Stimulated activated CD4-positive, alpha-beta T cell treated with anti-CD3 and anti-CD28 coated beads, Interleukin-4, amount 100 ng/mL, for 48 hours (primary cell): ENCODE measurements at places on chromosomes 16 and 17.

DNA sequence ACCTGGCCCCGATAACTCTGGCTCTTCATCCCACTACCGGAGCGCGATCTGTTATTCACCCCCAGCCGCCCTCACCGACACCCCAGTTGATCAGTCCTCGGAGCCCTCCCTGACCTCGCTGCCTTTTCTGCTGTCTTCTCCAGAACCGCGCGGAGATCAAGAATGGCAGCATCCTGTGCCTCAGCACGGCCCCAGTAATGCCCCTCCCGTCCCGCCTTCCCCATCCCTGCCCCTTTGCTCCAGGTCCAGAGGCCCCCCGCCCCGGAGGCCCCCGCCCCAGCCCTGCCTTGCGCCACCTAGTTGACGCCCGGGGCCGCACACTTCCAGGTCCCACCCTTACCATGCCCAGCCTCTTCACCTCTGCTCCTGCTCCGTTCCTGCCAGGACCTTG is 872 bp downstream of the ELMO3 start:
- DNase-seq = no peak

- no peak for DNase-seq
Observed at GRCh38 chr17:68707031-68707430, 105.9 kb upstream of the FAM20A start.

DNA sequence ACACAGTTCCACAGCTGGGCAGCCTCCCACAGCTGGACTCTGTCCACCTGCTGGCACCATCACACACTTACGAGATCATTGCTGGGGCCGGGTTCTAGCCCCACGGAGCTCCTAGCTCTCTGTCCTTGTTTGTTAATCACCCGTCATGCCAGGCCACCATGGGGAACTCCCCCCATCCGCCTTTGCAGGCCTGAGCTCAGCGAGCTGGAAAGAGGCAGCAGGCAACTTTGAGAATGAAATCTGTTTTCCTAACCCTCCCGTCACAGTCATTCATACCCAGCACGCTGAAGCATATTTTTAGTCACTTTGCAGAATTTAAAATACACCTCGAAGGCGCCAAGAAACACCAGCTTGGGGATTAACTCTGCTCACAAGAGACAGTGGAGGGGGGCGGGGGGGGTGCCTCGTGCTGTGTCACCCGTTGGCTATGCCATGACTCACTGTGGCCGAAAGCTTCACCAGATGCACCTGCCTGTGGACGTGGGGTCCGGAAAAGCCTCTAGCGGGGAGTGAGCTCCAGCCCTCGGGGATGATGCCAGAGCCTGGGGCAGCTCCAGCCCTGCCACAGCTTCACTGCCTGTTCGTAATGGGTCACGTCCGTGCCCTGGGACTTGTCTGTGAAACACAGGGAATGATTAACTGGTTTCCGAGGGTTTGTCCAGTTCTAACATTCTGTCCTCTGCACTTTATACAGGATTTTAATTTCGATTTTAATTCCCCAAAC is 1.4 kb upstream of the SPNS2 start:
- DNase-seq = no peak

DNA sequence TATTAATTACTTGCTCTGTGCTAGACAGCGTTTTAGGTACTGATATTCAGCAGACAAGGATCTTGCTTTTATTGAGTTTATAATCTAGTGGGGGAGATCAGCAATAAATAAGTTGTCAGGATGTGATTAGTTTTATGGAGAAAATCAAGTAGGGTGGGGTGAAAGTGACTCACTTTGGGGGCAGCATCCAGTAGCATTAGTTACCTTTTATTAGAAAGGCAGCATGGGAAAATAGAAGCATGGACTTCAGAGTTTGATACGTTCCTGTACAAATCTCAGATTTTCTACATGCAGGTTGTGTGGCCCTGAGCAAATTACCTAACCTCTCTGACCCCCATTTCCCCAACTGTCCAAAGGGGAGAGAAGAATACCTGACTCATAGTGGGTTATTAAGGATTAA is 42.5 kb downstream of the SPECC1 start:
- DNase-seq = no peak

- DNase-seq = no peak
Observed at GRCh38 chr17:39036009-39036408, 68.8 kb upstream of the FBXO47 start.

DNA sequence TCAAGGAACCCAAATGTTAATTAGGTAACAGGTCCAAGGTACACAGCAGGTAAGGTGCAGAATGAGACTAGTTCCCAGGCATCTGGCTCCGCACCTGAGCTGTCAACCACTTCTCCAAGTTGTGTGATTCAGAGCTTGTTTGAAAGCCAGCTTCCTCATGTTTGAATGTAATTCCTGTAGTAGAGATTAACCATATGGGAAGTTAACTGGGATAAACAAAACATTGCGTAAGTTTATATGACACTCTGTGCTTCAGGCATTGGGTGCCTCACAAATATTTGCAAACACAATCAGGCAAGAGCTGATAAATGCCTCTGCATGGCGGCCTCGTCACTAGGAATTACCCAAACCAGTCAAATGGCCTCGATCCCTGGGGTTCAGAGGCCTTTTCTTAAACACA is 27.9 kb upstream of the CPHXL start:
- DNase-seq = no peak

DNA sequence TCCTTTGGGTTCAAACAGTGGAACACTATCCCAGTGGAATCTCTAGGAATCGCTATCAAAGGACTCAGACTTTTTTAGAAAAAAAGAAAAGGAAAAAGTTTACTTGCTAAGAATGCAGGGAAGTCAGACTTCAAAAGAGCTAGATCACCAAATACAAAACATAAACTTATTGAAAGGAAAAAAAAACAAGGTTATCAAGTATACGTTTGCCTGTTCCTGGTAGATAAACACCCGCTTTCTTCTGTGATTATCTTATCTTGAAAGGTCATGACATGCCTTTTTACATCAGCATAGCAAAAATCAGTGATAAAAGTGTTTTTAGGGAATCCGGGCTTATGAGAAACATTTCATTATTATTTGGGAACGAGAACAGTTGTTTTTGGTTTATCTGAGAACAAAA is 129.3 kb upstream of the TMEM97 start:
- DNase-seq = no peak

DNA sequence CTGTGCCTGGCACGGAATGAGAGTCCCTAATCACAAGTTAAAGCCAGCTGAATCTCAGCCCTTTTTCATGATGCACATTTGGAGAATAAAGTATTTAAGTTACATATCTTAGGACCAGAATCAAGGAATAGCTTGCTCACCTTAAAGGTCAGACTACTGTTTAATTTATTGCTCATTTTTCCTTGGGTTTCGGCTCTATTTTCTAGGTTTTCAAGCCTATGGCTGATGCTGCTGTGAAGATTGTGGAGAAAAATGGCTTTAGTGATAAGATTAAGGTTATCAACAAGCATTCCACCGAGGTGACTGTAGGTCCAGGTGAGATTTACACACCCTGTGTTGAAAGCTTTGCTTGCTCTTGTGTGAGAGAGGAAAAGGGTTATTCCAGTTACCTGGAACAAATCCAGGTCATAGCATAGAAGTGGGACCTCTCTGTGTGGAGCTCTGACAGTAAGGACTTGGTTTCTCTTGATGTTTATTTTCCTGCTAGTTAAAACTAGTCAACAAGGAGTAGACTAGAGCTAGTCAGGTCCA is 18.1 kb downstream of the PRMT7 start:
- DNase-seq = no peak

DNA sequence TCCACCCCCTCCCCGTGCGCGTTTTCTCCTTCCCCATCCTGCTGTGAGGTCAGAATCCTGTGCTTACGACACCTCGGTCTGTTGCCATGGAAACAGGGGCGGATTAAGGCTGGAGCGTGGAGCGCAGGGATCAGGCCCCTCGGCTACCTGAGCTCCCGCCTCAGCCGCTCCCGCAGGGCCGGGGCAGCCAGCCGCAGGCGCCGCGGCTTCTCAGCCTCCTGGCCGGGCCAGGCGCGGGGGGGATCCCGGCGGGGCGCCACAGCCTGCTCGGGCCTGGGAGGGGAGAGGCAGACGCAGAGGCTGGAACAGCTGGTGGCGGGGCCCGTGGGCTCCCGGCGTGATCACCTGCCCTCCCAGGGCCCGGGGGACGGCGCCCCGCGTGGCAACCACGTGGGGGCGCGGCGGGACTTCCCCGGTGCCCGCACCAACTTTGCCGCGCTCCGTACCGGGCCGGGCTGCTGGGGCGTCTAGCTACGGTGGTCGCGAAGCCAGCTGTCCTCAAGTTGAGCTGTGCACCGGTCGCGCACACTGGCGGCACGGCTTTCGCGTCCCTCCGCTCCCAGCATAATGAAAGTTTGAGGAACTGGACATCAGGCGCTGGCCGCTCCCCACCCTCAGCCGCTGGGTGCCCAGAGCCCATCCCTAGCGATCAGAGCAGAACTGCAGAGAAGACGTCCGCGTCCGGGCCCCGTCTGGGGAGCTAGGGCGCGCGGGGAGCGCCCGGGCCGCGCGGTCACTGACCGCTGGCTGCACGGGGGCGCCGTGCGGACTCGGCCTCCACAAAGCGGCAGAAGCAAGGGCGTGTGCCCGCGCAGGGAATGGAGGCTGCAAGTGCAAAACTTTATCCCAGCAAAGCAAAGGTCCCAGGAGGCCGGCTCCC is 1.2 kb downstream of the RTN4RL1 start:
- no peak for DNase-seq

DNA sequence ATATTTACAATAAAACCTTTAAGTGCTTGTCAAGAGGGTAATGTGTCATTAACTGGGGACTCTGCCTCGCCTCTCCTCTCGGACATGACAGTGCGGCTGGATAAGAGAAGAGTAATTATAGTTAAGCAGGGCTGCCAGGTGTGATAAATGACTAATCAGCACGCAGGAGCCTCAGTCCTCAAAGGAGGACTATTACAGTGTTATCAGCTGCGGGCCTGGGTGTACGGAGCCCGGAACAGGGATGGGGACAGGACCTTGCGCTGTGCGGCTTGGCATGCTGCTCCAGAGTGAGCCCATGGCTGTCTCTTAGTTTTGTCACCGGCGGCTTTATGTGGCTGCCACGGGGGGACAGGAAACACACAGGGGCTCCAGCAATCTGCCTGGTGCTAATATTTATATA is 607.2 kb downstream of the MAF start:
- DNase-seq = no peak

GRCh38 chr16:77977339-77977738 is 45.0 kb upstream of the CLEC3A start:
- no peak for DNase-seq

- no peak for DNase-seq
Observed at GRCh38 chr16:3459401-3460090, 16.1 kb downstream of the NAA60 start.

GRCh38 chr16:14101415-14101814 is 30.3 kb downstream of the MRTFB start:
- no peak for DNase-seq

GRCh38 chr17:40515491-40516041 is 14.1 kb upstream of the TNS4 start:
- peak; percentile 30 for DNase-seq

- no peak for DNase-seq
Observed at GRCh38 chr16:89828870-89829629, 775 bp downstream of the SPIRE2 start.

GRCh38 chr16:2507665-2508064 is 6.1 kb upstream of the ATP6V0C start:
- no peak for DNase-seq

DNA sequence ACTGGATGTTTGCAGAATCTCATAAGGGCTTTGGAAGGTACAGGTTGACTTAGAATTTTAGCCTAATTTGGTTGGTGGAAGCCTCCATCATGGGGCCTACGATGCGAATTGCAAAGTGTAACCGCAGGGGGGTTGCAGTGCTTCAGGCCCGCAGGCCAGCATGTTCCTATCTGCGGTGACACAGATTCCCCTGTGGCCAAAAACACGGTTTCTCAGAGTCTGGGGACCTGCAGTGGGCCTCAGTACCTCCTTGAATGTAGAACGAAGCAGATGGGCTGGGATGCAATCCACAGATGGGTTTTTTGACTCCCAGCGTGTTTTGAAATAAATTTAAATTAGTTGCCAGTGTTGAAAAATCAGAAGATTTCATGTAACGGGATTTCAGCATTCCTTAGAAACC is 34.7 kb downstream of the KIAA0513 start:
- no peak for DNase-seq

- DNase-seq = no peak
Observed at GRCh38 chr17:48930435-48930873, 14.2 kb downstream of the SNF8 start.
